ENCODE measurements at places on chromosomes 12 and 14.

GRCh38 chr12:67977668-67978067, 11.6 kb upstream of the IFNG-AS1 start:
- DNase-seq: no peak

DNA sequence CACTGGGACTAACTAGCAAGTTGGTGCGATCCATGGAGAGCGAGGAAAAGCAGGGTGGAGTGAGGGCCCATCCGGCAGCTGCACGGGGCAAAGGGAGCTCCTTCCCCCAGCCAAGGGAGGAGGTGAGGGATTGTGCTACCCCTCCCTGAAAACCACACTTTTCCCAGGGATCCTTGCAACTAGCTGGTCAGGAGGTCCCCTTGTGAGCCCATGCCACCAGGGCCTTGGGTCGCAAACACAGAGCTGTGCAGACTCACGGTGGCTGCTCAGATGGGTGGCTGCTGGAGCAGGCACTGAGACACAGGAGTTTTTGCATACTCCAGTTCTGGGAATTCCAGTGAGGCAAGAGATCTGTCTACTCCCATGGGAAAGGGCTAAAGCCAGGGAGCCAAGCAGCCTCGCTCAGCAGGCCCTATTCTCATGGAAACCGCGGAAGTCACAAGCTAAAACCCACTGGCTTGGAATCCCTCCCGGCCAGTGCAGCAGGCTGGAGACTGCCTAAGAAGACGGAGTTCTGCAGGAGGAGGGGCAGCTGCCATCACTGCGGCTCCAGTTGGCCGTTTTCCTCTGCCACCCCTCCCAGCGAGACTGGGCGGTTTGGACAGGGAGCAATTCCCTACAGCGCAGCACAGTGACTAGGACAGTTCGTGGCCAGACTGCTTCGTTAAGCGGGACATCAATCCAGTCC, 10.9 kb upstream of the ZNF705A start:
- no peak for DNase-seq

DNA sequence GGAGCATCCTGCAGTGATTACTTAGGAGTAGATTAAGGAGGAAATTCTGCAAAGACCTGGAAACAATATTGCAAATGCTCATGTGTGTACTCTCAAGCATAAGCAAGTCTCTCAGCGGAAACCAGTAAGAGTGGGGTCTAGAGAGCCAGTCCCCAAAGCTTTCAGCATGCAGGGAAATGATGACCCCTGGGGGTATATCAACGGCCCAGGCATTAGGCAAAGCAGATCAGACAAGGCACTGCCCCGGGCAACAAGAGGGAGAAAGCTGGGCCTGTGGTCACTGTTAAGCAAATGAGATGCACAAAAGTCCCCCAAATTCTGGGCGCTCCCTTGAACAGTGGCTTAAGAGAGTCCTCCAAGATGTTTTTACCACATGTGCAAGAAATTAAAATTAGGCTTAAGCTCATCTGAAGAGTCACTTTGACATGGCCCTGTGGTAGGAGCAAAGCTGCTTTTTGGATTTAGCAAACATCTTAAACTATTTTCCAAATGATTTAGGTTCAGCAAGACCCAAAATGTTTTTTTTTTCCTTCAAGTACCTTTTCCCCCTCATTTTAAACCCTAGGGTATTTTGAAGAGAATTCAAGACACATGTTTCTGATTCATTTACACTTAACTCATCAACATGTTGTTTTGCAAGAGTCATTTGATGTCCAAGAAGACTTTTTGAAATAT, 457.1 kb upstream of the TBX3 start:
- no peak for DNase-seq

DNA sequence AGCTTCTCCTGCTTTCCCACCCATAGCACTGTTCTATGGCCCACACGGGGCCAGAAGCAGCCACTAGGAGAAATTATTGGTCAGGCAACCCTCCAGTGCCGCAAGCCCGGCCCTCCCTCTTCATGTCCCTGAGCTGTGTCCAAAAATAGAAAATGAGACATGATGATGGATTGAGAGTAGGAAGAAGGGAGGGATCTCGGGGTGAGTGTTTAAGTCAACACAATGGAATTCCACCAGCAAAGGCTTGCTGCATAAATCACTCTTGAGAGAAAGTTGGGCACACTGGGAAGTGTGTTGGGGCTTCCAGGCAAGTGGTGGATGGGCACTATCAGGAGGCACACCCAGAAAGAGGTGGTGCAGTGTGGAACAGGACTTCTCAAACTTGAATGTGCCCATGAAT, 94.2 kb downstream of the LLPH start:
- no peak for DNase-seq

GRCh38 chr12:47321436-47321835, 241.7 kb upstream of the AMIGO2 start:
- DNase-seq: no peak

DNA sequence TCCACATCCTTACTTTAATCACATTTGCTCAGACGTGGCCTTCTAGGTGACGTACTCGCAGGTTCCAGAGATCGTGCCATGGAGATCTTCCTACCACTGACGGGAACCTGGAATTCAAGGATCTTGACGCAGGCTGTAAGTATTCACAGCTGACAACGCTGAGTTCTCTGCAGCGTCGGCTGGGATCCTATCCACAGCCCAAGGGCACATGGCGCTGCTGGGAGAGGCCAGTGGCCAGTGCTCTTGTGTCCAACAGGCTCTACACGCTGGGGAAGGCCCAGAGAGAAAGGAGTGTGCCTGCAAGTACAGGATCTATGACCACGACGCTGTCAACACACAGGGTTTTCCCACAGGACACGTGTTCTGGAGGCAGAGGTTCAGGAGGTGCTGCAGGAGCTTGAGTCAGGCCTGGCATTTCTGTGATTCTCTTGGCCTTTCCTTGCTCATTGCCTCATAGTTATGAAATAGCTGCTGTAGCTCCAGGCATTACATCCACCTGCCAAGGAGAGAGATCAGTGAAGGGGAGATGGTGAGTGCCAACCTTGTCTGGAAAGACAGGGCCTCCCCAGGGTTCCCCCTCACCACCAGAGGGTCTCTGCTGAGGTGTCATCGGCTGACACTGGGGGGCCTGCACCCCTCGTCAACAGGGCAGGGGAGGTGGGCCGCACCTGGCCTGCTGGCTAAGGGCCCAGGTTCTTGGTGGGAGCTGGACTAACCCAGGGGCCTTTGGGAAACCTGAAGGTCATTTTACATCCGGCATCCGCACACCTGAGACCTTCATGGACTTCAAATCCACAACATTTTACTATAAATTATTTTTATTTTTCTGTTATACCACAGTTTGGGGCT, 21.3 kb downstream of the LRCOL1 start:
- no peak for DNase-seq

DNA sequence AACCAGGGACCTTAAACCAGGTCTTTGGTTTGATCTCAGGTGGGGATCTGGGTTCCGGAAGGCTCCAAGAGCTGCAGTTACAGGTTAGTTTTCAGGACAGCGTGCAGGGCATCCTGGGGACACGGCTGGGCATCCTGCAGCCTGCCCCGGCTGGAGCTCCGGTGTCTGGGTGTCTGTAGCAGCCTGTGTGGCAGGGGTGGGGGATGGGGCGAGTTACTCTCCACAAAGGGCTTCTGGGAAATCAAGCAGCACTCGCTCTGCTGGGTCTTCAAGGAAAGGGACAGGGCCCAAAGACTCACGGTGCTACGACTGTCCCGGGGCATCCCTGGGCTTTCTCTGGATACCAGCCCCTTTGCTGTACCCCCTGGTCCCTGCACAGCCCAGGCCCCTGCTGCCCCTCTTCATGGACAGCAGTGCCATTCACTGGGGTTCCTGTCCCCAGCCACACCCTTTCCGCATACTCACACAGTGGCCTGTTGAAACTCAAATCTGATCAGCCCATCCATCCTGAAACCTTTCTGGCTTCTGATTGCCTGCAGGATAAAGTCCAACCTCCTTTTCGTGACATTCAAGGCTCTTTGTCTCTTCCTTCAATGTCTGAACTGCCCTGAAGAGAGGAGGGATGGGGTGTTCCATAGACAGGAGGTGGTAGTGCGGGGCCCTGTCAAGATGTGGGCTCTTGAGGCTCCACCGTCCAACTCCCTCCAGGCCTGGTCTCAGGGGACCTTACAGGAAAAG, 22.2 kb upstream of the PPP1R13B start:
- no peak for DNase-seq

- DNase-seq: no peak
These were observed 20.8 kb upstream of the AMN start for GRCh38 chr14:102901633-102902032.

DNA sequence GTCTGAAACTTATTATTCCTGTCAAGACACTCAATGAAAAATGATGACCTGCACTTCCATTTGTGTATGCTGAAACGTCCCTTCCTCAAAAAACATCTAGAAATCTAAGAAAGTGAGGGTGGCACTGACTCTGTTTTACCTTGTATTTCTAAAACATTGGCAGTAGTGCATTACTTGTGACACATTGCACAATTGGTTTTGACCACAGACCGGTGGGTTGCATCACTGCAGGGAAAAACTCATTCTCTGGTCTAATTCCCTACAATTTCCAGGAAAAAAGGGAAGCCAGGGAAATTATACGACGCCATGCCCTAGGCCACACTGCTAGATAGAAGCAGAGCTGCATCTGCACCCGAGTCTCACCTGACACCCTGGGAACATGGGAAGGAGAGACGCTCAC, 156.7 kb downstream of the NTF3 start:
- DNase-seq: no peak

All from T-helper 2 cell (primary cell).